ENCODE measurements at places on chromosomes 12 and 14.

GRCh38 chr12:64681200-64682052 is 71.1 kb downstream of the RASSF3 start:
- DNase-seq: no peak

DNA sequence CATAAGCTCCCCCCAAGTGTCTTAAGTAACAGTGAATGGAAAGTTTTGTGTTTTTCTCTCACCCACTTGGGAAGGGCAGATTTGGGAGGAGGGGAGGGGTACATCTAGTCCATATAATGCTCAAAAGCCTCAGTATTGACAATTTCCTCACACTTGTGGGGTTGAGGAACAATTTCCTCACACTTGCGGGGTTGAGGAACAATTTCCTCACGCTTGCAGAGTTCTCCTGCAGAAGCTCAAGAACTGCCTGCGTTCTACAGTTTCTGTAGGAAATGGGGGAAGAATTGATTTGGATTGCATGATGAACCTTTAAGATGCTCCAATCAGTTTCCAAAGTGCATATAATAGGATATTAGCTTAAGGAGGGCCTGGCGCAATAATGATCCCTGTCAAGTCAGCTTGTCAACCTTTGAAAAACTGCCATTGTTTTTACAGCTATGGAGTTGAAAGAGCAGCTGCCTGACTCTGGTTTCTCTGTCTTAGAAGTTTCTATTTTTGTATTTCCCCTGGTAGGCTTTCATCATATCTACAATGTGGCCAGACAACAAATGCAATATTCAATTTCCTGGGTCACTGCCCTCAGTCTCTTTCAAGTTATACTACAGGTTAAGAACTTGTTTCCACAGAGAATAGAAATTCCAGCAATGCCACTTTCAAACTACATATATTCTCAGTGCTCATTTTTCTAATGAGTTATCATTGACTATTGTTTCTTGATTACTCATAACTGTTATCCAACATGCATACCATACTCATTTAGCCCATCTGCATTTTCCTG is 66.5 kb downstream of the PLEKHG7 start:
- no peak for DNase-seq

DNA sequence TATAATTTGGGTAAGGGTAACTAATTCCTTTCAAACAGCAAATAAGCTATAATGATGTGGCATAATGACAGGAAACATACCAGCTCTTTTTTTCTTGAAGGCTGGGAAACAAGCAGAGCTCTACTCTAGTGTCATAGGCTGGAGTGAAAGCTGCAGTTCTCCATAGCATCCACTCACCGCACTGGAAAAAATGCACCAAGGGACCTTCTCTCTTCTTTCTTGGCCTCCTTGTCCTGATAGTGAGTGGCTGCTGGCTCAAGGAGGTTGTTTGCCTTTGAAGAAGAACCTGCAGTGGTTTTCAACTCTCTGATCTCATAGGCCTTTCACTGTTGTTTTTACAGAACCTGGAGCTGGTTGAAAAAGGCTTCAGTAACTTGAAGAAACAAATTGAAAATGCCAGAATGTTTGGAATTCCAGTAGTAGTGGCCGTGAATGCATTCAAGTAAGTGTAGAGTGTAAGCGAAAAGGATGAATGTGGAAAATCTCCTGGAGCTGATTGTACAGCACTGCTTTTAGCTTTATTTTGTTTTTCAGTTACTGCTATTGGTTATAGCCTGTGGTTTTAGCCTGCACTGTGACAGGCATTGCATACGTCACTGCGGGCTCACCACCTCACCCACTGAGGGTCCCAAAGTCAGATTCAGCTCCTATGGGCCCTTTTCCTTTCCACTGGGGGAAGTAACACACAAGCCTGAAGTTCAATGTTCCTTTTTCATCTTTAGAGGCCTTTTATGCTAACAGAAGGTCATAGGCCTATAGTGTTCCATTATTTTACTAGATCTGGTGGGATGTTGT is 17.2 kb upstream of the AKAP5 start:
- no peak for DNase-seq

DNA sequence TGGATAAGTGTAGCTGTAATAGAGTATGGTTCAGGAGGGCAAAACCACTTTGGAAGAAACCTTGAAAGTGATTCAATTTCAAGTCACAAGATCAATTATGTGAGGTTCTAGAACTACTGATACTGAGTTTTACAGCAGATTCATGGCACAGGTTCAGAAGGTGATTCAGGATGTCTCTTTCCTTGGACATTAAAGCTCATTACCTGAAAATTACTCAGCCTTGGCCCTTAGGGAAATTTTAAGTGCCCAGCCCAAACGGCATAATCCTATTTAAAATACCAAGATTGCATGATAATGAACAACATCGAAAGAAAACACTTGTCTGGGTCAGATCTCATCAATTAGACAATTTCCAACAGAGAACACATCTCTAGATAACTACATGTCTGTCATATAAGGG is 70.2 kb upstream of the SLC38A2 start:
- DNase-seq: no peak

DNA sequence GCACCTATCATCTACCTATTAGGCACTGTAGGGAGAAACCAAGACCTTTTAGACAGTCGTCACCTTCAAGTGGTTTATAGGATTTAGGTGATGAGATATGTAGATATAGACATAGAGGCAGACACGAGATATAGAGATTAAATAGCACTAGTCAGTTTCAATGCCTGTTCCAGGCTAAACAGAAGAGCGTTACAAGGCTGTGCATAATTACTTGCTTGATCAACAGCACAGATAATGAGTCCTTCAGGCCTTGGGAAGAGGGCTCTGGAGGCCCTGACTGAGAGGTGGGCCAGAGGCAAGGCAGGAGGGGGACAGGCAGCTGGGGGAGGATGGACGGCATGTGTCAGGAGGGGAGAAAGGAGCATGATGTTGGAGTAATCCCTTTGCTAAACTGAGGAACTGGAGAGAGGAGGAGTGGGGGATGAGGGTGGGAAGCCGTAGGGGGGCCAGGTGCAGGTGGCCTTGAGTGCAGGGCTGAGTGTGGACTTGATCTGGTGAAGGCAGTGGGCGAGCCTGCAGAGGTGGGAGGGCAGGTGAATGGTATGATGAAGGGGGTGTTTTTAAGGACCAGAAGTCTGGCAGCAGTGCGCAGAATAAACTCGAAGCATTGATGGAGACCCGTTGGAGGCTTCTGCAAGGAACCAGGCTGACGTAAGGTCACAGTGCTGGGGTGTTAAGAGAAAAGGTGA is 43.9 kb upstream of the ATP23 start:
- no peak for DNase-seq

DNA sequence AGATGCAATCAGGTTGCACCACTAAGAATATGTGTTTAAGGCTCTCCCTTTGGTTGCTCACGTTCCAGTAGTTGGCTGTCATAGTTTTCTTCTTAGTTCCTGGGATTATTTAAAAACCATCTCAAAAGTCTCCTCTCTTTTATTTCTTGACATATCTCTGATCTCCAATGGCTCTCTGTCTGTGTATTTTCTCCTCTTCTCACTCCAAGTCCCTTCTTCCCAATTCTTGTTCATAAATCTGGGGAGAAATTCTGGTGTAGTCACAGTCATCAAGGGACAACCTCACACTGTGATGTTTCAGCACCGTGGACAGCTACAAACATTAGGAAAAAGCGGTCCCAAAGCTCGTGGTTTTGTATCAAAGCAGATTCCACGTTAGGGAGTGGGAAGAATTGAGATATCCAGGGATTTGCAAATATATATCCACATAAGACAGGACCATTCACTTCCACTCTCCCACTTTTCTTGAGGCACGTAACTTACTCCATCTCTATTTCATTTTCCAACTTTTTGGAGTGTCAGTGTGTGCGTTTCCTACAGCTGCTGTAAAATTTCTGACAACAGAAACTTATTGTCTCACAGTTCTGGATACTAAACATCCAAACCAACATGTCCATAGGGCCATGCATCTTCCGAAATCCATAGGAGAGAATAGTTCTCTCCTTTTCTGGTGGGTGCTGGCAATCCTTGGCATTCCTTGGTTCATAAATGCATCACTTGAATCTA is 80.6 kb upstream of the TMEM233 start:
- no peak for DNase-seq

DNA sequence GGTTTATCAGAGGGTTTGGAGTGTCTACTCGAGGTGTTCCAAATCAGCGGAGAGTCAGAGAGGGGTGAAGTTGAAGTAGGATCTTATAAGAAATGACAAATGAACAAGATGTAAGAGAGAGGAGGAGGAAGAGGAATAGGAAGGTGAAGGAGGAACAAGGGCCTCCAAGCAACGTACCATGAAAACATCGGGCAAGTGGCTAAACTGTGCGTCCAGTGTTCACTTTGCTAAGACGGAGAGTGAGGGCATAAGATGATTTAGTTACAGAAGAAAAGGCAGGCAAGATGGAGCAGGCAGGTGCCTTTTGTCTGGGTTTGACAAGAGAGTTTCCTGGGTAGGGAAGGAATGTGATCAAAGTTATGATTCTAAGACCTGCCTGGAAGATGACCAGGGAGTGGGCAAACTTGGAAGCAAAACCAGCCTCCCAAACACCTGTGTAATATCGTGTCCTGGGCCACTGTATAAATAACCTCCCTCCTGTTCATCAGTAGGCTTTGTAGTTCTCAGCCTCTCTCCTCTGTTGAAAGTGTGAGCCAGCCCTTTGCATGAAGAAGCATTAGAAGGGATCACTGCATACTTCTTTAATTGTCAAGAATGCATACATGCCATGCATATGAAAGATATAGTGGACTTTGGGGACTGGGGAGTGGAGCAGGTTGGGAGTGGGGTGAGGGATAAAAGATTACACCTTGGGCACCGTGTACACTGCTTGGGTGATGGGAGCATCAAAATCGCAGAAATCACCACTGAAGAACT is 111.4 kb downstream of the ZFP36L1 start:
- DNase-seq: no peak

GRCh38 chr14:91348845-91349465 is 68.7 kb downstream of the CCDC88C start:
- no peak for DNase-seq

Data from D341Med (cell line).